Stimulated activated CD8-positive, alpha-beta memory T cell treated with anti-CD3 and anti-CD28 coated beads, Interleukin-12 subunit alpha, Interleukin-12 subunit beta, amount 100 ng/mL, for 1 hour (primary cell): ENCODE measurements at places on chromosomes 7 and 10.

- DNase-seq, result no peak
Measured at GRCh38 chr7:143331179-143331801, 15.4 kb downstream of the CLCN1 start.

DNA sequence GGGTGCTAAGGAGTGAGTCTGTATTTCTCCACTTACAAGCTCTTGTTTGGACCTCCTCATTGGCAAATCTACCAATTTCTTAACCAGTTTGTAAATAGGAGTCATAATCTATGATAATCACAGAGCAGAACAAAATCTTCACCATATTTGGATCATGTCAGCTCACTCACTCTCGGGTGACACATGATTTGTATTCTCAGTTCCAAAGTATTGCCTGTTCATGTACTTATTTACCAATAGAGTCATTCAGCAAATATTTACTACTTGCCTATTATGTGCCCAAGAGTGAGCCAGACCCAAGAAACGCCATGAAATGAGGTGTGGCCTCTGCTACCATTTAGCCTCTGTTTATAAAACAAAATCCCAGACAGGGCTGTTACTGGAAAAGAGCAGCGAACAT is 114.8 kb downstream of the TSPAN12 start:
- DNase-seq, result no peak

- DNase-seq, result no peak
Measured at GRCh38 chr10:34491678-34492077, 323.4 kb downstream of the PARD3 start.

- DNase-seq, result no peak
Measured at GRCh38 chr10:104054430-104054829, 31.2 kb downstream of the COL17A1 start.

GRCh38 chr10:52135101-52135500 is 179.0 kb upstream of the DKK1 start:
- DNase-seq, result no peak

GRCh38 chr10:30878920-30879319 is 152.7 kb downstream of the ZNF438 start:
- DNase-seq, result no peak

DNA sequence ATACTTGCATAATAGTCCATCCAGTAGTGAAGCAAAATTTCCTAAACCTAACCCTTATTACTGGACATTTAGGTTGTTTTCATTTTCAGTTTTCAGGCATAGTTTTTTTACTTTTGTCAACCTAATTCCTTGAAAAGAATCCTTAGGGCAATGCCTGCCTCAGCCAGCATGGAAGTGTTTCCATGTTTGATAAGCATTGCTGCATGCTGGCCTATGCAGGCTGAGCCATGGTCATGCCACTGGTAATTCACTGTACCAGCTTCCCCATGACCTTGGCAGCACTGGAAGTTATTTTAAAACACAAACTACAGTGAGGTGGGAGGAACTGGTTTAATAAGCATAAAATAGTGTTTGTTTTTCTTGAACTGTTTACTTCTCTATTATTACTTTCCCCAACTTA is 27.8 kb upstream of the PLCE1 start:
- no peak for DNase-seq

DNA sequence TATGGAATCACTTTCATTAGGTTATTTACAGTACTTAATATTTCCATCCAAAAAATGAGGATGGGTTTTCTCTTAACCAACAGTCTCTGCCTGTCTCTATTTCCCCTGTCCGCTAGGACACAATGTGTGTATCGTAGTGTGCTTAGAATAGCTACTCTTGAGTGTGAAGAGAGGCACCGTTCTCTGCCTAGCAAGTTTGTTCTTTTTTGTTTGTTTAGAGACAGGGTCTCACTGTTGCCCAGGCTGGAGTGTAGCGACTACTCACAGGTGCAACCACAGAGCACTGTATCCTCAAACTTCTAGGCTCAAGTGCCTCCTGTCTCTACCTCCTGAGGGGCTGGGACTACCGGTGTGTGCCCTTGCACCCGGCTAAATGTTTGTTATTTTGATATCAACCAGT is 121.9 kb downstream of the ANK3 start:
- DNase-seq, result no peak

GRCh38 chr10:63553031-63553430 is 31.8 kb downstream of the REEP3 start:
- DNase-seq, result no peak

- no peak for DNase-seq
Measured at GRCh38 chr10:33208166-33208565, 126.3 kb downstream of the NRP1 start.

DNA sequence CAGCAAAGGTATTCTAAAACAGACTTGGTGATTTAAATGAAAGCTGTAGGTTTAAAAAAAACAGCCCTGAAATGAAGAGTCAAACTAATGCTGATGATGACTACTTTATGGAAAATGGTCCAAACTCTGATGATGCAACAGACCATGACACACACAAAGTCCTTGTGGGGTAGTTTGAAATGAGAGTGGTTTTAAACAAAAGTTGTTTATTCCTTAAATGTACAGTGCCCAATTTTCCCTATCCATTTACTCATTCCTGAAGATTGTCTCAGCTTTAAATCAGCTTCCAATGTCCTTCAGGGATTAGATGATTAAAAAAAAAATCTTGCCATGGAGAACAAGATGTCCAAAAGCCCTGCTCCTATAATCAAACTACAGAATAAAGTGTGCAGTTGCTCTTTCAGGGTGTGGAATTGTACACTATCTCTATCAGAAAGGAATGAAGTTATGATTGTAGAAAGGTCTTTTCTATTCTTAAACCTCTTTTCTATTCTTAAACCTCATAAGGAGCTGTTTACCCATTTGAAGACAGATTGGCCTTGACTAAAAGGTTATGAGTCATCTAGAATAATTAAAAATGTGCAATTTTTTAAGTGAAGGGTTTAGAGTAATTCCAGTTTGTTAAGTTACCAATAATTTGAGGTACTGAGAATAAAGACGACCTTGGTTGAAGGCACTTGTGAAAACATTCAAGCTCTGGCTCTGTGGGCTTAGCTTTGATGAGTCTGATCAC is 70.2 kb upstream of the ITGA8 start:
- DNase-seq, result no peak

GRCh38 chr7:25643286-25643685 is 415.0 kb upstream of the NPVF start:
- no peak for DNase-seq

DNA sequence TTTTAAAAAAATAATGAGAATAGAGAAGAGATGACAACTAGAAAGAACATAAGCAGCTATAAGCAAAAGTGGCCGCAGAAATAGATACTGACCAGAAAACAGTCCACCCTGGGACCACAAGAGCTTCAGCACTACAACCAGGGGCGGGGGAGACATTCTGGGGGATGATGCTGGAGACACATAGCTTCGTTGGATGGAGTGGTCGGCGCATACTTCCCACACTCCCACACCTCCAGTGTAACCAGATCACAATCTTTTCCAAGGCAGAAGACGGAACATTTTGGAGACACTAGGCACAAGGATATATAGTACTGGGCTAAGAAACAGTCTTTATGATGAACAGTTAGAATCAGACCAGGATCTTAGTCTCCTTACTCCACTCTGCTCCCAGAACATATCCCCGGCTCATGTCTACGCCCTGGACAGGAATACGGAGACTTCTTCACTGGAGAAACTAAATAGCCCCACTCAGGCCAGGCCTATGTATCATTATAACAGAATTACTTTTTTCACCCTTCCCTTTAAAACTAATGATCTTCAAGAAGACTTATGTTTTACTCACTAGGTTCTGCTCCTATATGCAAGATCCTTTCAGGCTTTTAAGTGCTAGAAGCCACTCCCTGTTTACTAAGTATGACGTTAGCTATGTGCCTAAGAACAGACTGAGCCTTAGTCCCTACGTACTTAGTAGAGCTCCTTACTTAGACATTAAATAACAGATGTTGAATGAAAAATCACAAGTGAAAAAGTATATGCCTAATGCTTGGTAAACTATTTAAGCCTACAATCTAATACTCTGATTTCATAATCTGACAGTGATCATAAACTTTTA is 169.6 kb downstream of the SRPK2 start:
- no peak for DNase-seq

- DNase-seq, result no peak
Measured at GRCh38 chr7:95897557-95898251, 125.3 kb downstream of the DYNC1I1 start.
